Right atrium auricular region (tissue), 2 donors: ENCODE measurements at places on chromosomes 13 and 19. TPM values are rescaled to one million over a fixed set of nuclear protein-coding genes. Genes with fewer than 3 reads are reported as not detected.

Gene SERP2
- 17.7 TPM for total RNA-seq

Gene TGFB1
- 33.7 TPM for total RNA-seq

Gene SYCN
- total RNA-seq, result not detected

Gene APOE
- 403 TPM for total RNA-seq

Gene SPIB
- total RNA-seq, result not detected
